ENCODE measurements at places on chromosomes 4 and X.

- DNase-seq = no peak
These were observed 300.9 kb upstream of the TACR3 start for GRCh38 chr4:104020641-104021040.

DNA sequence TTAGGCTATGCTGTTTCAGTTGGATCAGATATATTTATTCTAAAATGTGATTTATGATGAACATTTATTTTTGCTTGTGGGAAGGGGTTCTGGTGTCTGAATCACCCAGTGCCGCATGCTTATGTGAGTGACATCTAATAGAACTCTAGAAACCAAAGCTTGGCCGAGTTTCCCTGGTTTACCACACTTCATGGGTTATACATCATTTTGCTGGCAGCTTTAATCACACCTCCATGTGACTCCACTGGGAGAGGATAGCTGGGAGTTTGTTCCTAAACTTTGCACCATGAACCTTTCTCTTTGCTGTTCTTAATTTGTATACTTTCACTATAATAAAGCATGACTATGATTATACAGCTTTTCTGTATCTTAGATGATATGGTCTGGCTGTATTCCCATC, 382.9 kb downstream of the INPP4B start:
- DNase-seq = no peak

GRCh38 chr4:147334478-147334877, 146.4 kb upstream of the EDNRA start:
- DNase-seq = no peak

GRCh38 chr4:167779864-167780263, 312.5 kb upstream of the ANXA10 start:
- DNase-seq = no peak

DNA sequence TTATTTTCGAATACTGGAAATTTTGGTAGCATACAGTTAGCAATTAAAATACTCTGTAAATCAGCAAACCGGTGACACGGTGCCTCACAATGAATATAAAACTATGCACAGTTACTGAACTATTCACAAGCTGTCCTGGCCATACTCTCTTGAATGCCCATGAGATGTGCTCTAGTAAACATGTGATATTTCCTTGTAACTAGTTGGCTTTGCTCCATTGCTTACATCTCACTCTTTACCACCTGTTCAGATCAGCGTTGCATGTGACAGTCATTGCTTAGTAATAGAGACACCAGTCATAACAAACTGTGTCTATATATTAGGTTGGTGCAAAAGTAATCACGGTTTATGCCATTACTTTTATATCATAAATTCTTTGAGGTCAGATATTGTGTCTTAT, 897.9 kb upstream of the FTHL17 start:
- no peak for DNase-seq
